ENCODE measurements at places on chromosomes 3 and 15. TPM values are rescaled to one million over a fixed set of nuclear protein-coding genes. Genes with fewer than 3 reads are reported as not detected.
A peak's percentile ranks its signal among the peaks of the same experiment; 100 is the strongest.

The RETNLB gene
- not detected for total RNA-seq

- no peak overlapping the region for H3K27ac ChIP-seq
- H3K4me3 ChIP-seq, result no peak overlapping the region
- 0 out of 2 replicates have a peak, but pooled peaks cover 2% of the 10 kb centered on the region for H3K4me1 ChIP-seq
- no peaks in the 10 kb centered on the region for H3K36me3 ChIP-seq
- DNase-seq, result no peak
- H3K27me3 ChIP-seq, result peaks cover 19% of the 10 kb centered on the region
Observed at GRCh38 chr3:9767418-9767817, 2.3 kb downstream of the CAMK1 start.

GRCh38 chr3:155989536-155989935 is 119.1 kb downstream of the GMPS start:
- no peaks in the 10 kb centered on the region for H3K36me3 ChIP-seq
- H3K27me3 ChIP-seq, result no peaks in the 10 kb centered on the region
- no peak overlapping the region for H3K4me3 ChIP-seq
- H3K4me1 ChIP-seq, result 0 out of 2 replicates have a peak, but pooled peaks cover 4% of the 10 kb centered on the region
- no peak for DNase-seq

DNA sequence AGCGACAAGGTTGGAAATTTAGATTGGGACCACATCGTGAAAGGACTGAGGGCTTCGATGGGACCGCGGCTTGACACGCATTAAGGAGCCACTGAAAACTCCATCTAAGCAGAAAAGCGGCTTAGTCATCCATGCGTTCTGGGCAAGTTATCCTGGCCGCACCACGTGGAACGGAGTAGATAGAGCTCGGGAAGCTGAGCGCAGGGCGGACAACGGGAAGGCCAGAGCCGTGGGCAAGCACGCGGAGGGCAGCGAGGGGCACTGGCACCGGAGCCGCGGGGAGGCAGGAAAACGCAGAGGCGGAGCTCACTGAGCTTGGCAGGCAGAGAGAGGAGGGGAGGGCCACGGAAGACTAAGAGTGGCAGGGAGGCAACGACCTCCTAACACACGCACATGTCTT is 61.3 kb upstream of the VGLL4 start:
- H3K36me3 ChIP-seq, result no peaks in the 10 kb centered on the region
- no peaks in the 10 kb centered on the region for H3K4me1 ChIP-seq
- H3K27me3 ChIP-seq, result no peaks in the 10 kb centered on the region
- peak; percentile 53 for DNase-seq
- no peak overlapping the region for H3K27ac ChIP-seq
